ENCODE measurements at places on chromosomes 12 and 14. TPM values are rescaled to one million over a fixed set of nuclear protein-coding genes. Genes with fewer than 3 reads are reported as not detected.

Gene ANKRD33
- total RNA-seq = not detected

Gene ERP27
- total RNA-seq = not detected

Gene CCDC88C
- total RNA-seq = 13.7 TPM

Gene OR6C2
- total RNA-seq = not detected

Gene GPR137C
- total RNA-seq = 0.79 TPM

Gene KLHDC1
- 3.8 TPM for total RNA-seq

Gene MORN3
- total RNA-seq = under 0.01 TPM

Gene SLC6A15
- 9.3 TPM for total RNA-seq

GRCh38 chr12:27193854-27194544 lies 50.1 kb upstream of the STK38L start:
- peak; percentile 69 for DNase-seq

- no peak for DNase-seq
Measured at GRCh38 chr14:89422181-89422951, 5.3 kb upstream of the FOXN3 start.

GRCh38 chr14:76612654-76613053 lies 148.6 kb upstream of the VASH1 start:
- DNase-seq = no peak

GRCh38 chr14:98028162-98028561 lies 1231.0 kb downstream of the VRK1 start:
- no peak for DNase-seq

GRCh38 chr12:64582862-64583261 lies 27.4 kb upstream of the RASSF3 start:
- DNase-seq = no peak

GRCh38 chr12:23803540-23803939 lies 145.9 kb downstream of the SOX5 start:
- DNase-seq = no peak

- DNase-seq = peak; percentile 82
Measured at GRCh38 chr12:90897316-90897715, 57.7 kb downstream of the CCER1 start.

DNA sequence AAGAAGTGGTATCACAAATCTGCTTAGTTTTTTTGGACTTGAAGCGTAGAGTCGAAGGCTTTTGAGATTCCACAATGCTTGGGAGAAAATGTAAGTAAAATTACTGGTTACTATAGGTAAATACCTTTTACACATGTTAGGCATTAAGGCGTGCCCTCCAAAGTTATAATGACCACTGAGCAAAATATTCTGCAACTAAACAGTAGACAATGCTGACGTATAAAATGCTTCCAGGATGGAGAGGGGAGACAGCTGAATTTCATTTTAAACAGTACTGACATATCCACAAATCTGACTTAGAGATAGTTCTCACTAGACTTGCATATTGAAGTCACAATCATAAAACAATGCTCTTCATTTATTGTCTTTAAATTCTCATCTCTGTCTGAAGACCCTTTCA lies 144.5 kb upstream of the DCN start:
- DNase-seq = no peak

- no peak for DNase-seq
Measured at GRCh38 chr14:91906374-91906773, 39.0 kb upstream of the TC2N start.

DNA sequence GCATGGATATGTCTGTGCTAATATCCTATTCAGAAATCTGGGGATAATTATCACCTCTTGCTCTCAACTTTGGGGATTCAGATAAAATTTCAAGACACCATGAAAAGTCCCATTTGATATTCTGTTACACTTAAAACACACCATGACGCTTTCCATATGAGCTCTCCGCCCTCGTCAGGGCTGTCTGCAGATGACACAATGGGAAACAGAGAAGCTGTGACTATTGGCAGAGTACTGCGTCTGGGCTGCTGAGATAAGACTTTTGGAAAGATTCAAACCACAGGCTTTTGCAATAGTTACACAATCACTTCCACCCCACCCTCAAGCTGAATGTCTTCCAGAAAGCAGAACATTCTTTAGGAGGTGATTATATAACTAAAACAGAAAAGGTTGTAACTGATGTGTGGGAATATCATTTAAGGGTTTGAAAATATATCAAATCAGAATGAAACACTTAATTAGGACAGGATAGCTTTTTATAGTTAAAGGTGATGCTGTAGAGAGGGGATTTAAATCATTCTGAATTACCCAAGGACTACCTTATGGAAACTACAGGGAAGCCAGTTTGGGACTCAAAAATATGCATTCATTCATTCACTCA lies 75.3 kb upstream of the TMPO start:
- DNase-seq = peak; percentile 28

GRCh38 chr14:52073251-52073650 lies 4.4 kb upstream of the NID2 start:
- no peak for DNase-seq

DNA sequence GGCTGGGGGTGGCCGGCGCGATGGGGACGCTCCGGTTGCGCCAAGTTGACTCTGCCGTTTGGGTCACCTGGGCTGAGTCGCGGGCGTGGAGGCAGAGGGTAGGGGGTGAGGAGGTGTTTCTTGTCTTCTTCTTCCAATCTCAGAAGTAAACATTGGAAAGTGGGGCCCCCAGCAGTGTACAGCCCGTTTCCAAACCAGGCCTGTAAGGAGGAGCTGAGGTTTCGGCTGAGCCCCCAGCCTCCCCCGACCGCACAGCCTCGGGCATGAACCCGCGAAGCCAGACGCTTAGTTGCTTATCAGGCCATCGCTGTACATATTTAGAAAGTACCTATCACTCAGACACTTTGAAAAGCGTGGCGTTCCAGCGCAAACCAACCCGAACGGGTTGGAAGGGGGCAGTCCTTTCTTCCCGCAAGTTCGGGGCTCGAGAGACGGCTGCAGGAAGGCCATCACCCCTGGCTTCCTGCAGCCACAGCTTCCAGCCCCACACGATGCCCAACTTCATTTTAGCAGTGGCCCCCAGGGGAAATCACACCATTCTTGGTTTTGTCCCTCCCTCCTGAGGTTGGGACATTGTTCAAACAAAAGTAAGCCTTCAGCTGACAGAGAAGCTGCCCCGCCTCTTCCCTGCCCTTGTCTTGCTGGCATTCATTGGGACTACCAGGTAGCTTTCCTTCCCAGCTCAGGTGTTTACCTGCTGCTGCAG lies 164.1 kb downstream of the ZFP36L1 start:
- DNase-seq = no peak

DNA sequence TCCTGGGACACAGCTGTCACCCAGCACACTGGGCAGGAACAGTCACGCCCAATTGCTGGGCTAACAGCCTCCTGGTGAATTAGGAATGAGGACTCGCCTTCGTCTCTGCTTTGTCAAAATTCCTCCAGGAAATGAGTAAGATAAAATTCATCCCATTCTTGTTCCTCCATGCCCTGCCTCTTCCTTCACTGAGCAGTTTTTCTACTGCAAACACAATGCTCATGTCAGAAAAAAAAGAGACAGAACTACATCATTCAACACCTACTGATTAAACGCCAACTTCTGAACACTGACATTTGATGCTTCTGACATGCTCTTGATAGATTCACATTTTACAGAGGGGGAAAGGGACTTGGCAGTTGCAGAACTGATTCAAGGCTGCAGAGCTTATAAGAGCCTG lies 37.5 kb upstream of the DTX1 start:
- DNase-seq = peak; percentile 77
